Muscle of arm (tissue), 14 donors: ENCODE measurements at places on chromosomes 12 and 14. TPM values are rescaled to one million over a fixed set of nuclear protein-coding genes. Genes with fewer than 3 reads are reported as not detected.

GRCh38 chr12:109512608-109513007 lies 35.2 kb downstream of the UBE3B start:
- DNase-seq: no peak

DNA sequence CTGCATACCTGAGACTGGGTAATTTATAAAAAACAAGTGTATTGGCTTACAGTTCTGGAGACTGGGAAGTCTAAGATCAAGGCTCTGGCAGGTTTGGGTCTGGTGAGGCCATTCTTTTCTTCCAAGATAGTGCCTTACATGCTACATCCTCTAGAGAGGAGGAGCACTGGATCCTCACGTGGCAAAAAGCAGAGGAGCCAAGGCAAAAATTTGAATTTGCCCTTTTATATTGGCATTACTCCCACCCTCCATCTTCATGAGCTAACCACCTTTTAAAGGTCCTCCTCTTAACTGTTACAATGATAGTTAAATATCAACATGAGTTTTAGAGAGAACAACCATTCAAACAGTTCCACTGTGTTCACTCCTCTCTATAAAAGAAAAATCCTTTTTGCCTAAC lies 286.3 kb upstream of the SEL1L start:
- no peak for DNase-seq

CACNA1C gene
- 3.7 TPM for polyA plus RNA-seq

- no peak for DNase-seq
Measured at GRCh38 chr14:23556700-23557440, 799 bp downstream of the THTPA start.

DNA sequence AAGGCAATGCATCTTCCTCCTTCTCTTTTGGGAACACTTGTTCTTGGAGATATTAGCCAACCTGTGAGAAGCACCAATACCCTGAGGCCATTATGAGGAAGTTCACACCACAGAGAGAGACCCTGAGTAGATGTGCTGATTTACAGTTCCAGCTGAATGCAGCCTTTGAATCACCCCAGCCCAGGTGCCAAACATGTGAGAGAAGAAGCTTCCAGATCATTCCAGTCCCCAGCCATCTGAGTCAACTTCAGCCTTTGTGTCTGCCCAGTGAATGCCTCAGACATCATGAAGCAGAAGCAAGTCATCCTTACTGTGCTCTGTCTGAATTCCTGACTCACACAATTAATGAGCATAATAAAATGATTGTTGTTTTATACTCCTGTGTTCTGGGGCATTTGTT lies 25.1 kb downstream of the C12orf42 start:
- DNase-seq: no peak
